NCI-H69 (cell line): ENCODE measurements at places on chromosomes 4 and X.

DNA sequence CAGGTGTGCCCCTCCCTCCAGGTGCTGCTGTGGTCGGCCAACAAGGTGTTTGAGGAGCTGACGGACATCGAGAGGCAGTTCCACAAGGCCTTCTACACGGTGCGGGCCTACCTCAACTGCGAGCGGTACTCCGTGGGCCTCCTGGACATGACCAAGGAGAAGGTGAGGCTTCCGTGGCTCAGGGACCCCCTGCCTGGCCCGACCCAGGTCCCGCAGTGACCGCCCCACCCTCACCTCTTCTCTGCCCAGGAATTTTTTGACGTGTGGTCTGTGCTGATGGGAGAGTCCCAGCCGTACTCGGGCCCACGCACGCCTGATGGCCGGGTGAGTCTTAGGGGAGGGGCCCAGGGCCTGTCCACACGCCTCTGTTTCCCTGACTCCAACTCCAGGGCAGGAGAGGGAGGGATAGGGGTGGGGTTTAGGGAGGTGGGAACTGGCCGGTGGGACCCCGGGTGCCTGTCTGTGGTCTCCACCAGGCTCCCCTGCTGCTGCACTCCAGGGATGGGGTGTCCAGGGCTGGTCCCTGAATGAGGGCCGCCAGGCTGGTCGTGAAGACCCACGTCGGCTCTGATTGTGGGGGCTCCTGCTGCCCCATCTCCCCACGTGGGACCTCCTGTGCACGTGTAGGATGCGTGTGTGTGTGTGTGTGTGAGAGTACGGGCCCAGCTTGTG is 20.1 kb downstream of the ATP5ME start:
- no peak for DNase-seq

- DNase-seq: no peak
These were observed 62.7 kb upstream of the IL15 start for GRCh38 chr4:141573678-141574077.

DNA sequence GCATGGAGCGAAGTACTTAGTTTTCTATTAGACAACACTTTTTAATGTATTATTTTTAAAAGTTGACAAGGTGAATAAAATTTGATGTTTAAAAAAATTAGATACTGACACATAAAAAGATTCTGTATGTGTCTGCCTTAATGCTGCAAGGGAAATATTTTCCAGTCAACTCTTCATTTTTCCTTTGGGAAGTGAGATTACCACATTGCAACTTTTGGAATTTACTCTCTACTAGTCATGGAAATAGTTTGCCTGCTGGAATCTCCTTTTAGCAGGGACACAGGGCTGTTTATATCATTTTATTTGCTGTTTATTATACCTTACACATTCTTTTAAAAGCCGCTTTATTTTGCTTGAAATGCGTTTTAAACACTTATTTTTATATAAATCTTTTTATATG is 135.1 kb downstream of the MID1 start:
- DNase-seq: no peak

DNA sequence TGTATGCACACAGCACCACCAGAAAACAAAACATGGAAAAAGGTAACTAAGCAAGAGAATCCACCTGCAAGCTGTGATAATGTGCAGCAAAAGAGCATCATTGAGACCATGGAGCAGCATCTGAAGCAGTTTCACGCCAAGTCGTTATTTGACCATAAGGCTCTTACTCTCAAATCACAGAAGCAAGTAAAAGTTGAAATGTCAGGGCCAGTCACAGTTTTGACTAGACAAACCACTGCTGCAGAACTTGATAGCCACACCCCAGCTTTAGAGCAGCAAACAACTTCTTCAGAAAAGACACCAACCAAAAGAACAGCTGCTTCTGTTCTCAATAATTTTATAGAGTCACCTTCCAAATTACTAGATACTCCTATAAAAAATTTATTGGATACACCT is 90.2 kb downstream of the TET2 start:
- no peak for DNase-seq

DNA sequence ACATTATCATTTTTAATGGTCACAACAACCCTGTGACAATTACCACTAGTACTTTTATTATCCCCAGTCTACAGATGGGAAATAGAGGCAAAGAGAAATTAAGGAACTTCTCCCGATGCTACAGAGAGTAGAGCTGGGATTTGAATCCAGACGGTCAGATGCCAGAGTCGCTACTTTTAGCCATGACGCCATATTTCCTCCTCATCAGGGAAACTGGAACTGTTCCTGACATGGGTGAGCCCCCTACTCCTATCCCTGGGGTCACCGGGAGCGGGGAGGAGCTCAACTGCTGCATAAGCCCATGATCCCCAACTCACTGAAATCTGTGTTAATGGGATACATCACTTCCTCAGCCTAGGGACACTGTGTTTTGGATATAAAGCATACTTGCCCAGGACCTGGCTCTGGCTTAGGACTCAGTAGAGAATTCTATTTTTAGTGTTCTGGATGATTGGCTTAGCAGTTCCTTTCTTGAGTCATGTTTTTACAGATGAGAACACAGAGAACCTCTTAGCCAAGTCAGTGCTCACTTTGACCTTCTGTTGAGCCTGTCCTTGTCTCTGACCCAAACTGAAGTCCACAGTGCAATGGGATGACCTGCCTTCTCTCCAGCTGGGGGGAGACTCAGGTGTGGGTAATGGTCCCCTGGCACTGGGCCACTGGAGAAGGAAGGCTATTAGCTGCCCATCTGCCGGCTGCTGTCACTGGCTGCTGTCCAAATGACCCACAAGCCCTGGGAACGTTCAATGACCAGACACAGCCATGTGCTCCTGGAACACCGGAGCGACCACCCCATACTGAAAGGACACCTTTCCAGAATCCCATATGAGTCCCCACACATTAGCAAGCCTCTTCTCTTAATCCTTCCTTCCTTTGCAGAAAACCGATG is 90.8 kb upstream of the SHISA3 start:
- DNase-seq: peak; percentile 1

DNA sequence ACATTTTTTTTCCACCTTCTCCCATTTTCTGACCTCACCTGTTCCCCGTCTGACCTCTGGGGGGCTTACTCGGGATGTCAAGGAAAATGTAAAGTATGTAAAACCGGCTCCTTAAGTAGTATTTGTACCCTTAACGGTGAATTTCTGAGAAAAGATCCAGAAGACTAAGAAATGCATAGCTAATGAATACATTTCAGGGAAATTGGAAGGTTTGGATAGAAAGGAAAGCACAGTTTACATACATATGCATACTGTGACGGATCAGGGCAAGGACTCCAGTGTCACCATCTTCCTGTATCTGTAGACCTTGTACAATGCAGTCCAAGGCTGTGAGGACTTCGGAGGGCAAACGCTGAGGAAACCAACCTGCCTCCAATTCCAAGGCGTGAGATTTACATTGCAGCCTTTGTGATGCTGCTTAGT is 2185.9 kb upstream of the TENM3 start:
- DNase-seq: peak; percentile 78

DNA sequence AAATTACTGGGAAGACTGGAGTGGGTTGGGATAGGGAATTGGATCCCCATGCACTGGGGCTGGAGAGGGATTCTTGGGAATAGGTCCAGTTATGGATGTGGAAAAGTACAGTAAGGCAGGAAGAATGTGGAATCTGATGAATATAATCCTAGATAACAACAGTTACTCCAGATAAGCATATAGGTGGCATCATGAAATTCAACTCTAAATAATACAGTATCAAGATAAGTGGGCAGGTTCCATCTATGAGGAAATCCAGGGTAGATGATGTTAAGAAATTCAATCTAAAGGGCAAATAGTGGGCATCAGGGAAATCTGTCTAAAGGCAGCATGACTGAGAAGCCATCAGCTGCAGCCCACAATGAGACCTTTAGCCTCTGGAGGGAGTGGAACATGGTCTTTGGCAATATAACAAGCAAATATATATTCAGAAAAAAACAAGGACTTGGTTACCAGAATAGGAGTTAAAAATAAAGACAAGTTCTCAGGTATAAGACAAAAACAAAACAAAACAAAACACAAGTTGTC is 1.2 kb downstream of the DTHD1 start:
- DNase-seq: no peak

DNA sequence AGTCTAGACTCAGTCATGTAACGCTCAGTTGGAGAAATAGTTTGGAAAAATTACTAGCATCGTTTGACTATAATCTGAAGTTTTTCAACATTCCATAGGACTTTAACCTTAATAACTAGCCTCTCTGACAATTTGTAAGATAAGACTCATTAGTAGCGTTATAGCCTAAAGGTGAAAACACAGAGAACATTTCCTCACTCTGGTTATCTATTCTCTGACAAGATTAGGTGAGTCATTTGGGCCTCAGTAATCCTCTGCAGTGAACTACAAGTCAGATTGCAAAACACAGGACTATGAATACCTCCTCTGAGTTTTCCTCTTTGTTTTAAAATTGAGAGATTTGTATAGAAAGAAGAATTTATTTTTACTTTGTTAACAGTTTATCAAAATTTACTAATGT is 31.8 kb upstream of the PDLIM5 start:
- DNase-seq: no peak
